ENCODE measurements at places on chromosomes 2 and 18.
A peak's percentile ranks its signal among the peaks of the same experiment; 100 is the strongest.

- no peak for DNase-seq
These were observed 134.6 kb upstream of the SCN7A start for GRCh38 chr2:166628478-166629136.

DNA sequence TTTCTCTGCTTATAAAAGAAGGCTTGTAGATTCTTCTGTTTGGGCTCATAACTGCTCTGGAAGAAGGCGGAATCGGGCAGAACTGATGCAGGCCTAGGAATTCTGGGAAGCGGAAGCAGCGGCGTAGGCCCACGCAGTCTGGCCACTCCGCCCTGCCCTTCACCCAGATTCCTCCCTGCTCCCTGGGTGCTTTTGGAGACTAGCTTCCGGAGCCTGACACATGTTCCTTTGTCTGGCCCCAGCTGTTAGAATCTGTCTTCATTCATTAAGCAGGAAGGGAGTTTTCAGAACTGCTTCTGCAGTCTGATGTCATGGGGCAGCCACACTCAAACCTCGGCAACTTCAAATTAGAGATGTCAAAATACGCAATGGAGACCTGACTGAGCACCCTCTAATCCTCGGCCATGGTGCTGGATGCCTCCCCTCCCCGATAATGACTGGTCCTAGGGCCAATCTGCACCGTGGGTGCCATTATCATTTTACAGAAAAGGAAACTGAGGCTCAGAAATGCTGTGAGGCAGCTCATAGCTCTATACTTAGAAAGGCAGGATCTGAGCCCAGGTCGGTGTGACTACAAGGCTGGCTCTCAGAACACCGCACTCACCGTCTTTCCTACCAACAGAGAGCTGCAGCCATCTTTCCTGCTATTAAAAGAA, 275.7 kb downstream of the MYCN start:
- no peak for DNase-seq

DNA sequence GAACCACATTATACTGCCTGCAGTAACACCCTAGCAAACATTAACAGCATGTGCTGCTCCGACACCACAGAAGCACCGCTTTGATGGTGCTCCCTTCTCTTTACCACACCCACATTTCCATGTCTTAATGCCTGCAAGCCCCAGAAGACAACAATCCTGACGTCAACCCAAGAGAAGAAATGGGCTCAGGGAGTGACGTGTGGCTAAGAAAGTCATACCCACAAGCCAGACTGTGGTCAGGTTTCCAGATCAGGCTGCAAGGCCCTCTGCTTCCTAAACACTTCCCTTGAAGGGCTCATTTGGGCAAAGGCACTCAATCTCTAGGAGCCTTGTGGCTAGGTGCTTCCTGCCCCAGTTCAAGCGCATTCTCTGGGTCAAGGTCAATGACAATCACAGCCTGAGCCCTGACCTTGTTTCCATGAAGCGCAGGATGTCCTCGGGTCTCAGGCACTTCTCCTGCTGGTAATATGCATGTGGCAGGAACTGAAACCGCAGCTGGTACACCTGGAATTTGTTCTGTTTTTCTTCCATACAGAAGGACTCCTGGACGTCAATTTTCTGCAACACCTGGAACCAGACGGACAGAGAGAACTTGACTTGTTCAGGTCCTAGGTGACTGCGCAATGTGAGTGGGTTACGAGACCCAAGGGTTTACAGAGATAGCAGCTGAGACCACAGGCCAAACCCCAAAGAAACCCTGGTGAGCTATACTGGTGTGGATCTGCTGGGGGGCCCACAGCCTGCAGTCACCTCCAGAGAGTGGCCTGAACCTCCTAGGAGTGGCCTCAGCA, 67.2 kb downstream of the POLR1A start:
- DNase-seq: peak; percentile 68

GRCh38 chr2:144625626-144626025, 105.7 kb upstream of the ZEB2 start:
- DNase-seq: no peak

DNA sequence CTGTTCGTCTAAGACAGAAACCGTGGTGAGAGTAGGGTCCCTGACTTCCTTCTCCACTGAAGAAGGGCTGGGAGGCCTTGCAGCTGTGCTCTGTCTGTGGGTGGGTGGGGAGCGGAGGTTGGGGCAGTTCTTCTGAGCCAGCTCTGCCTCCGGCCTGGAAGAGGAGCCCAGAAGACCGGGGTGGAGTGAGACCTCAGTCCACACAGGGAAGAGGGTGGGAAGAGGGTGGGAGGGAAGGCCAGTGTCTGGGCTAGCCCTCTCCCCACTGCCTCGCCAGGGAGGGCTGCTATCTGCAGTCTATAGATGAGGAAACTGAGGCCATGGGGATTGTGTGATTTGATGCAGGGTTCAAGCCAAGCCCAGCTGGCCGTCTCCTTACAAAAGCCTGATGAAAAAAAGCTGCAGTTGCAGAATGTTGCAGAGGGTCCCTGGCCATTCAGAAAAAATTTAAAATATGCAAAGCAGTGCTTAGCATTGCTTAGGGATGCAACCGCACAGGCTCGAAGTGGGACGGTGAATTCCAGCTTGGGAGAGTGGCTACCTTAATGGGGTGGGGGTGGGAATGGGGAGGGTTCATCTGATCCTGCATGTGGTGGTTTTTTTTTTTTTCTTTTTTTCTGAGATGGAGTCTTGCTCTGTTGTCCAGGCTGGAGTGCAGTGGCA, 181.6 kb upstream of the HS6ST1 start:
- DNase-seq: no peak

- peak; percentile 37 for DNase-seq
These were observed 1.2 kb upstream of the CLASP1 start for GRCh38 chr2:121650315-121650930.

Data from activated CD4-positive, alpha-beta T cell treated with anti-CD3 and anti-CD28 coated beads for 48 hours (primary cell).